ENCODE measurements at places on chromosomes 4 and X. TPM values are rescaled to one million over a fixed set of nuclear protein-coding genes. Genes with fewer than 3 reads are reported as not detected.

DNA sequence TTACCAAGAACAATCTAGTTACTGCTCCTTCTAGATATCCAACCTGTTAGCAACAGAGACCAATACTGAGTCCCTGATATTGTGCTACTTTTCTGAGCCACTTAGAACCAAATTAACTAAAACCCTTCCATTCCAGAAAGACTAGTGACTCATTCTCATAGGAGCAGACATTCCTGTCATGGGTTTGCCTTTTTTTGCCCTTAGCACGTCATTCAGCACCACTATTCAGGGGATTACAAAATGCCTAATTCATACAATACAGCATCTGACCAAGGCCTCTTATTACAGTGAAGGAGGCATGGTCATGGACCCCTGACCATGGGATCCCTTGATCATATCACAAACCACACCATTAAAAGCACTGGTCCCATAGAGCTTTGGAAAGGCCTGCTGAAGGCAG is 123.8 kb upstream of the CXCL13 start:
- DNase-seq = no peak

The GAGE12H gene
- total RNA-seq = not detected

The HSFX1 gene
- total RNA-seq = 1.9 TPM

DNA sequence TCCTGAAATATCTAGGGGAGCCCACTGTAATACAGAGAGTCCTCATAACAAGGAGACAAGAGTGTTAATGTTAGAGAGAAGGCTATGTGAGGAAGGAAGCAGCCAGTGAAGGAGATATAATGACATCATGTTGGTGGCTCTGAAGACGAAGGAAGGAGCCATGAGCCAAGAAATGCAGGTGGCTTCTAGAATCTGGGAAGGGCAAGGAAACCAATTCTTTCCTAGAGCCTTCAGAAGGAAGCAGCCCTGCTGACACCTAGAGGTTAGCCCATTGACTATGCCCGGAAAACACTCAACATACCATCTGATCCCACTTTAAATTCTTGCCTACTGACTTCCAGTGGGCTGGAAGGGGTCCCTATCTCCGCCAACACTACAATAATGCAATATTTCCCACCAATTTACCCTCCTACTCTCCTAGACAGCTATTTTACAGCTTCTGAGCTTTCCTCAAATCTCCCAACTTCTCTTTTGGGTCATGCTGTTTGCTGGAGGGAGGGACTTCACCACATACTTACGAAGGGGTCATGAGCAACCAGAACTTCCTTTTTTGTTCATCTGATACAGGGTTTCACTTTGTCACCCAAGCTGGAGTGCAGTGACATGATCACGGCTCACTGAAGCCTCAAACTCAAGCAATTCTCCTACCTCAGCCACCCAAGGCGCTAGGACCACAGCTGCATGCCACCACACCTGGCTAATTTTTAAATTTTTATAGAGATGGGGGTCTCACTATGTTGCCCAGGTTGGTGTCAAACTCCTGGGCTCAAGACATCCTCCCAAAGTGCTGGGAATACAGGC is 25.2 kb upstream of the G3BP2 start:
- no peak for DNase-seq

The AMTN gene
- total RNA-seq = not detected

The CPLX1 gene
- total RNA-seq = 4.3 TPM
